SJCRH30 (cell line): ENCODE measurements at places on chromosomes 3 and 15. TPM values are rescaled to one million over a fixed set of nuclear protein-coding genes. Genes with fewer than 3 reads are reported as not detected.

DNA sequence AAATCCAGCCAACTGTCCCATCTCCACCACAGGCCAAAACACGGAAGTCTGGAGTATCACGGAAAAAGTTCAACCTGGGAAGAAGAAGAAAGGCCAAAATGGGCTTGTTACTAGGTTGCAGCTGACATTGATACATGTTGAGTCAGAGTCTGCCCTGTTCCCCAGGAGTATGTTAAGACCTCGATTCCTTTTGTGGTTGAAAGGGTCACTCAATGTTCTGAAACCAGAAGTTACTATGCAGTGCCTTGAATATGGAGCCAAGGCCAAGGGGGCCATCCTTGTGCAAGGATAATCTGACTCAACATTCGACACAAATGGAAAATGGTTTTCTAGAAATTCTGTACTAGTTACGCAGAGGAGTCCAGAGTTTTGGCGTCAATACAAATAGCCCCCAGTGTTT, 104.2 kb downstream of the DGKG start:
- no peak overlapping the region for H3K4me3 ChIP-seq
- peaks cover 5% of the 10 kb centered on the region; the same call in 1 of the 2 replicates for H3K4me1 ChIP-seq
- H3K27me3 ChIP-seq = no peaks in the 10 kb centered on the region
- H3K36me3 ChIP-seq = no peaks in the 10 kb centered on the region

- DNase-seq = peak; percentile 17
- H3K4me3 ChIP-seq = no peak overlapping the region
- H3K4me1 ChIP-seq = no peaks in the 10 kb centered on the region
These were observed 14.1 kb upstream of the CCR4 start for GRCh38 chr3:32937331-32937730.

GRCh38 chr3:69803681-69804270, 64.5 kb downstream of the MITF start:
- no peaks in the 10 kb centered on the region for H3K27me3 ChIP-seq
- no peak for DNase-seq
- H3K36me3 ChIP-seq = no peaks in the 10 kb centered on the region
- no peaks in the 10 kb centered on the region for H3K4me1 ChIP-seq

GRCh38 chr3:57877116-57877515, 121.0 kb downstream of the SLMAP start:
- no peak for DNase-seq

GRCh38 chr15:29756358-29757267, 65.7 kb downstream of the TJP1 start:
- no peak overlapping the region for H3K4me3 ChIP-seq
- peaks cover 2% of the 10 kb centered on the region; the same call in 1 of the 2 replicates for H3K4me1 ChIP-seq
- peaks cover 25% of the 10 kb centered on the region; the same call in 1 of the 2 replicates for H3K36me3 ChIP-seq

- peaks cover 6% of the 10 kb centered on the region; the same call in 1 of the 2 replicates for H3K4me1 ChIP-seq
- no peak for DNase-seq
- no peak overlapping the region for H3K4me3 ChIP-seq
- no peaks in the 10 kb centered on the region for H3K36me3 ChIP-seq
- H3K27me3 ChIP-seq = 0 out of 2 replicates have a peak, but pooled peaks cover 6% of the 10 kb centered on the region
These were observed 24.9 kb downstream of the PRR23E start for GRCh38 chr3:127217596-127218453.

DNA sequence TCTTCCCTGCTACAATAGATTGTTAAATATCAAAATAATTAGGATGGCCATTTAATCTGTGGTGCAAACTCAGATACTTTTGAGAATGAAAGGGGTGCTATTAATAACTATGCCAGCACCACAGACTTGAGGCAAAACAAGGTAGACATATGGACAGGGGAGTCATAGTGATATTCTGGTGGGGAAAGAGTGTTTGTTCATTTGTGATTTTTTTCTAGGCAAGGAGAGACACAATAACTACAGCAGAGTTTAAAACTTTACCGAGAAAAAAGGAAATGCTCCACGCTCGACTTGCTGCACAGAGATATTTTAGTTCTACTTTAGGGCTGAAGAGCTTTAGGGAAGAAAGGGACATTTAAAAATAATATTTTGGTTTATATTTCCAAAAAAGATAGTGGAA, 611.2 kb upstream of the GRM7 start:
- H3K27me3 ChIP-seq = no peaks in the 10 kb centered on the region
- no peak overlapping the region for H3K4me3 ChIP-seq
- no peaks in the 10 kb centered on the region for H3K36me3 ChIP-seq
- DNase-seq = no peak
- H3K4me1 ChIP-seq = no peaks in the 10 kb centered on the region

DNA sequence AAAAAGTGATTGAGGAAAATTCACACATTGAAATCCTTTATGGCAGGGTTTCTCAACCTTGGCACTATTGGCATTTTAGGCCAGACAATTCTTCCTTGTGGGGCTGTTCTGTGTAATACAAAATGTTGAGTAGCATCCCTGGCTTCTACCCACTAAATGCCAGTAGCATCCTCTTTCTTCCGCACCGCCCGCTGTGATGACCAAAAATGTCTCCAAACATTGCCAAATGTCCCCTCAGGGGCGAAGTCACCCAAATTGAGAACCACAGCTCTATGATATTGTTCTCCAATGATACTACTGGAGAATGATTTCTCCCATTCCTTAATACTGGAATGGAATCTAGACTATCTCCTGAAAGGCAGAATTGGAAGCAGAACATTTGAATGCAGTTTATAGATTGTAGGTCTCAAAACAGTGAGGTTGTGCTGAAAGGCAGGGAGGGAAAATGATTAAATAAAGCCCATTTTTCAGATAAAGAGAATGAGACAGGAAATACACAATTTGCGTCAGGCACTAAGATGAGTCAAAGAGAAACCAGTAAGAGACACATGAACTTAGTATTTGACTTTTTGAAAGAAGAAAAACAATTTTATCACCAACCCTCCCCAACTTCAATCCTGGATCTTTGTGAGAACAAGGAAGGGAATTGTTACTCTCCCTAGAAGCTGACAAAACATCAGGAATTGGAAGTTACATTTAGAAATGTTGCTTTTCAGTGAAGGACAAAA, 101.6 kb upstream of the TNIK start:
- no peak for DNase-seq
- H3K4me1 ChIP-seq = peaks cover 4% of the 10 kb centered on the region; the same call in 1 of the 2 replicates
- no peaks in the 10 kb centered on the region for H3K36me3 ChIP-seq

GRCh38 chr3:64936556-64936955, 248.8 kb upstream of the ADAMTS9 start:
- no peak overlapping the region for H3K27ac ChIP-seq
- H3K36me3 ChIP-seq = no peaks in the 10 kb centered on the region
- no peak overlapping the region for H3K4me3 ChIP-seq
- H3K4me1 ChIP-seq = peaks cover 8% of the 10 kb centered on the region; the same call in 1 of the 2 replicates

GRCh38 chr15:63719281-63719680, 114.5 kb downstream of the HERC1 start:
- peaks cover 9% of the 10 kb centered on the region; the same call in 1 of the 2 replicates for H3K36me3 ChIP-seq
- DNase-seq = no peak
- H3K4me1 ChIP-seq = no peaks in the 10 kb centered on the region
- no peak overlapping the region for H3K27ac ChIP-seq
- H3K27me3 ChIP-seq = no peaks in the 10 kb centered on the region

GRCh38 chr3:14802381-14802731, 16.4 kb upstream of the FGD5 start:
- H3K27me3 ChIP-seq = peaks cover 4% of the 10 kb centered on the region; the same call in 1 of the 2 replicates
- no peak overlapping the region for H3K27ac ChIP-seq
- H3K36me3 ChIP-seq = no peaks in the 10 kb centered on the region
- no peak overlapping the region for H3K4me3 ChIP-seq
- H3K4me1 ChIP-seq = no peaks in the 10 kb centered on the region

GRCh38 chr3:169528289-169528688, 135.2 kb downstream of the MECOM start:
- H3K4me3 ChIP-seq = no peak overlapping the region
- DNase-seq = no peak
- no peaks in the 10 kb centered on the region for H3K27me3 ChIP-seq
- no peak overlapping the region for H3K27ac ChIP-seq
- peaks cover 6% of the 10 kb centered on the region; the same call in 1 of the 2 replicates for H3K4me1 ChIP-seq

DNA sequence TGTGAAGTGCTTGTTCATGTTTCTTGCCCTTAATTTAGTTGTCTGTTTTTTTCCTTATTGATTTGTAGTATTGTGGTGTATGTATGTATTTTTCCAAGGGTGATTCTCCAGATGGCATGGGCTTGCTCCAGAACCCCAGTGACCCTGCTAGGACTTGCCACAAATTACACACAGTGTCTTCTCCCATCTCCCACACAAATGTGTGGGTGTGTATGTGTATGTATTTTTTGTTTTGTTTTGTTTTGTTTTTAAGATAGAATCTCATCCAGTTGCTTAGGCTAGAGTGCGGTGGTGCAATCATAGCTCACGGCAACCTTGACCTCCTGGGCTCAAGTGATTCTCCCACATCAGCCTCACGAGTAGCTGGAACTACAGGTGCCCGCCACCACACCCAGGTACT, 36.2 kb upstream of the ARID3B start:
- DNase-seq = no peak
- H3K27me3 ChIP-seq = no peaks in the 10 kb centered on the region
- no peak overlapping the region for H3K27ac ChIP-seq
- no peaks in the 10 kb centered on the region for H3K4me1 ChIP-seq
- no peak overlapping the region for H3K4me3 ChIP-seq

DNA sequence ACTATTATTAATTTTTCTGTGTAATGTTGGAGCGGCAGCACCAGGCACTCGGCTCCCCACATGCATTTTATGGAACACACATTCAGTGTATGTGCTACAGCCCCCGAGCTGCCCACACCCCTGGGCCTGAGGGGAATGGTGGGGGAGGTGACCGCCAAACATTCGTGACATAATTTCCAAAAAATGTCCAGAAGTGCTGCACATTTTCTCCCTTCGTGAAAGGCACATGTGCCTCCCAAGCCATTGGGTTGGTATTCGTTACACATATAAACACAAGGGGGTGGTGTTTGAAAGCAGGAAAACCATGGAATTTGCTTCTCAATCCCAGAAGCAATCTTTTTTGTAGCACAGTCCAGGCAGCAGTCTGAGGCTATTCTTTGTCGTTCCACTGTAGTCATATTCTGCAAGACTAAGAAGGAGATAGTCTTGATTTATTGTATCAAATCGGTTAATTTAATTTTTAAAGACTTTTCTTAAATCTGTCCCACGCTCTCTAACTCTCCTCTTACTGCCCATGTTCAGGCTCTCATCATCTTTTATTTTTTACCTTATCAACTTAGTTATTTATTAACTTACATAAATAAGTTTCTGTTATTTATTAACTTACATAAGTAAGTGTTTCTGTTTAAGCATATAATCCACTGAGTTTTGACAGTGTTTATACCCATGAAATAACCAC, 39.2 kb upstream of the POLR2M start:
- no peaks in the 10 kb centered on the region for H3K36me3 ChIP-seq
- peaks cover 26% of the 10 kb centered on the region for H3K4me1 ChIP-seq
- peak; percentile 92 for DNase-seq
- peak overlapping the region; percentile 55 for H3K27ac ChIP-seq
- H3K27me3 ChIP-seq = no peaks in the 10 kb centered on the region

GRCh38 chr3:114697401-114697800, 403.6 kb downstream of the TIGIT start:
- no peak overlapping the region for H3K4me3 ChIP-seq
- no peak overlapping the region for H3K27ac ChIP-seq
- H3K27me3 ChIP-seq = no peaks in the 10 kb centered on the region
- peaks cover 17% of the 10 kb centered on the region for H3K4me1 ChIP-seq

DNA sequence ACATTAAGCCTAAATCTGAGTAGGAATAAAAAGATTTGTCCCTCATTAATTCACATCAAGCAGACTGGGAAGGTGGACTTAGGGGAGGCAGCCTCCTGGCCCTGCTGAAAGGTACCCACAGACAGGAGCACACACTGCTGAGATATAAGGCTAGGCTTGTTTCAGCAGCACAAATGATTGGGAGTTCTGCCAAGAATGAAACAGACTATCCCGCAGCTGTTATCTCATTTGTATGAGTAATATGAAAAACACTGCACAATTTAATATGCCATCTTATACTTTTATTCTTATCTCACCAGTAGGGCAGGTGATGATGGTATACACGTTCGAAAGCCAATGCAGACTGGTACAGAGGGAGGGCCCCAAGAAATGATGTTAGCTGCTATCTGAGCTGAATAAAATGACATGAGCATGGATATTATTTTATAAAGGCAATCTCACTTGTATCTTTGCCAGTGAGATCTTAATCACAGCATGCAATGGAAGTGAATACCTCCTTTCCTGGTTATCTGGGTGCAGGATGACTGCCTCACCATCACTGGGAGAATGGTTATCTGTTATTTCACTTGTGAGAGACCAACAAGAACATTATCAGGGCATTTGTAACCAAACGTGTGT, 258.7 kb upstream of the PPP2R3A start:
- no peaks in the 10 kb centered on the region for H3K27me3 ChIP-seq
- H3K36me3 ChIP-seq = no peaks in the 10 kb centered on the region
- peak; percentile 52 for DNase-seq
- peaks cover 16% of the 10 kb centered on the region for H3K4me1 ChIP-seq

DNA sequence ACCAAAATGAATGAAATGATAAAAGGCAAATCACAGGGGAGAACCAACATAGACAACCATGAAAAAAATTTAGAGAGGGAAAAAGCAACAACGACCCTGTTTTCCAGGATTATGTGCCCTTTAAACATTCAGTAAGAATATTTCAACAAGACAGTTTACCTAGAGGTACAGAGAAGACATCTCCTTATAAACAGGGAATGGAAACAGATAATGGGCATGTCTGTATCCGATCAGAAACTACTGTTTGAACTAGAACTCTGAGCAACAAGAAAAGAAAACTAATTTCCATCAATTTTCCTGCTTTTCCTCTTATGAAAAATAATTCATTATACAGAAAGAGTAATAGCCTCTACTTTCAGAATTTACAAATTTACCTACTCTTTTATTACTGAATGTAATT, 39.3 kb downstream of the DLG1 start:
- no peak overlapping the region for H3K27ac ChIP-seq
- H3K36me3 ChIP-seq = peaks cover 9% of the 10 kb centered on the region; the same call in 1 of the 2 replicates
- H3K4me3 ChIP-seq = no peak overlapping the region
- peaks cover 6% of the 10 kb centered on the region; the same call in 1 of the 2 replicates for H3K4me1 ChIP-seq
- no peak for DNase-seq

DNA sequence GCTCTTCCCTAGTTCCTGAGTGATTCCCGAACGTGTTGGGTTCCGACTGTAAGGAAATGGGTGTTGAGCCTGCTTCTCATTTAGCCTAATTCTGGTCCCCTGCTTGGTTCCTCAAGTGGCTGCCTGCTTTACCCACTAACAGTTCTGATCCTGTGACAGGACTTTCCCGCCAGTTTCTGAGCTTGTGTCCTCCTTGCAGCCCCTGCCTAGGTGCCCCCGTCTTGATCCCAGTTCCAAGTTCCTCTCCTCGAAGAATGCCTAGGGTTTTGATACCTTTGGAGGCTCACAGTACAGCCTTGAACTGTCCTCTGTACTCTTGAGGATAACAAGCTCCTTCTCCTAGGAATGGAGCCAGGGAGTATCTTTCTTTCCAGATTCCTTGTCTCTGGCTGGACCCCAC, 12.0 kb upstream of the RASGRF1 start:
- H3K36me3 ChIP-seq = no peaks in the 10 kb centered on the region
- H3K27ac ChIP-seq = no peak overlapping the region
- no peaks in the 10 kb centered on the region for H3K4me1 ChIP-seq
- DNase-seq = no peak
- H3K4me3 ChIP-seq = no peak overlapping the region
- no peaks in the 10 kb centered on the region for H3K27me3 ChIP-seq

WDR93 gene
- not detected in 2 replicates for total RNA-seq

PLEKHO2 gene
- total RNA-seq = 26.7 and 28.5 TPM in 2 replicates

C2CD4A gene
- 0.04 and 0.10 TPM in 2 replicates for total RNA-seq

MAP1A gene
- total RNA-seq = 10.1 and 10.3 TPM in 2 replicates

GANC gene
- total RNA-seq = 20.2 and 20.3 TPM in 2 replicates

BAHD1 gene
- 10.9 and 11.0 TPM in 2 replicates for total RNA-seq

GMNC gene
- total RNA-seq = not detected in 2 replicates

TGM5 gene
- total RNA-seq = not detected in 2 replicates

ANKDD1A gene
- total RNA-seq = 5.0 and 5.6 TPM in 2 replicates

TLR9 gene
- not detected in 2 replicates for total RNA-seq

CNTN6 gene
- 0.73 and 1.1 TPM in 2 replicates for total RNA-seq

TRIM59 gene
- 39.1 and 39.9 TPM in 2 replicates for total RNA-seq

IL5RA gene
- total RNA-seq = not detected in 2 replicates

DCBLD2 gene
- 56.6 and 61.3 TPM in 2 replicates for total RNA-seq

GOLGA8J gene
- not detected in 2 replicates for total RNA-seq

LRRC2 gene
- not detected in 2 replicates for total RNA-seq

ATP2B2 gene
- total RNA-seq = not detected in 2 replicates

STAC gene
- total RNA-seq = not detected in 2 replicates

PLXNB1 gene
- total RNA-seq = 23.4 and 45.0 TPM in 2 replicates
